ENCODE measurements at places on chromosomes 4 and X. TPM values are rescaled to one million over a fixed set of nuclear protein-coding genes. Genes with fewer than 3 reads are reported as not detected.

CT47B1 gene
- total RNA-seq, result not detected

DNA sequence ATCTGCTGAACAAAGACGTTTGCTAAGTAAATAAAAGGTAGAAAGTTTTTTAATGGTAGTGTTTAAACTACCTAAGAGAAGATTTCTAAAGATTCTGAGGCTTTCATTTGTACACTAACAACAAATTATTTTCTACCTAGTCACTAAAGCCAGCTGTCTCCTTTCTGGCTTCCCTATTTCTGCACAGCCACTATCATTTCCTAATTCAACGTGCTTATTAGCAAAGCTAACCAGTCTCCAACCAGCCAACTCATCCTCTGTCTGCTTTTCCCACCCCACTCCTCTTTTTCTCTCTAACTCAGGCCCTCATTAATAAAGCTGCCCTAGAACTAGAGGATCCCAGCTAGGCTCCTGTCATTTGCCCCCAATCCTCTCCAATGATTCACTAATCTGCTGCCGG lies 118.2 kb downstream of the ZNF827 start:
- no peaks in the 10 kb centered on the region for H3K36me3 ChIP-seq
- H3K27ac ChIP-seq, result no peak overlapping the region
- H3K4me3 ChIP-seq, result no peak overlapping the region
- DNase-seq, result no peak
- no peaks in the 10 kb centered on the region for H3K4me1 ChIP-seq

DNA sequence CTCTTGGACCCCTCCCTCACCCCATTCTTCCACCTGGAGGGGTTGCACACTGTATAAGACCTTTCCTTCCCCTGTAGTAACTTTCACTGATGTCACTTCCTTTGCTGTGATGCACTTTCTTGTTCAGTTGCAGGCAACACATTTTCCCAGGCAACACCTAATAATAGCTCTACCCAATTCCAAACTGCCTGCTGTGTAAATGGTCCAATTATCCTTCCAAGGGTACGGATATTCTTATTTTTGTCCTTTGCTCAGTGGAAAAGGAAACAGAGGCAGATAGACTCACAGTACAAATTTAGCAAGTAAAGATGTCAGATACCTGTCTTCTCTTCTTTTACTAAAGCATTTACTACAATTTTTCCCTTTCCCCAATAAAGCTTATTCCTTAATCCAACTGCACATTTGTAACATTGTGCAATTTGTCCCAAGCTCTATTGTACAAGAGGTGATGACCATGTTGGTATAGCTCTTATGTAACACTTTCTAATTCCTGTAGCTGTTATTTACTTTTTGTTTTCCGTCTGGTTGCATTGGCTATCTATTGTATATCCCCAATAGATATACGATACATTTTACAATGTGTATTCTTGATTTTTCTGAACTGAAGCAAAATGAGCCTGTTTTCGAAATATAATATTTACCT lies 69.1 kb upstream of the NPFFR2 start:
- H3K27ac ChIP-seq, result no peak overlapping the region
- no peaks in the 10 kb centered on the region for H3K27me3 ChIP-seq
- DNase-seq, result no peak
- H3K4me3 ChIP-seq, result no peak overlapping the region
- no peaks in the 10 kb centered on the region for H3K36me3 ChIP-seq

DNA sequence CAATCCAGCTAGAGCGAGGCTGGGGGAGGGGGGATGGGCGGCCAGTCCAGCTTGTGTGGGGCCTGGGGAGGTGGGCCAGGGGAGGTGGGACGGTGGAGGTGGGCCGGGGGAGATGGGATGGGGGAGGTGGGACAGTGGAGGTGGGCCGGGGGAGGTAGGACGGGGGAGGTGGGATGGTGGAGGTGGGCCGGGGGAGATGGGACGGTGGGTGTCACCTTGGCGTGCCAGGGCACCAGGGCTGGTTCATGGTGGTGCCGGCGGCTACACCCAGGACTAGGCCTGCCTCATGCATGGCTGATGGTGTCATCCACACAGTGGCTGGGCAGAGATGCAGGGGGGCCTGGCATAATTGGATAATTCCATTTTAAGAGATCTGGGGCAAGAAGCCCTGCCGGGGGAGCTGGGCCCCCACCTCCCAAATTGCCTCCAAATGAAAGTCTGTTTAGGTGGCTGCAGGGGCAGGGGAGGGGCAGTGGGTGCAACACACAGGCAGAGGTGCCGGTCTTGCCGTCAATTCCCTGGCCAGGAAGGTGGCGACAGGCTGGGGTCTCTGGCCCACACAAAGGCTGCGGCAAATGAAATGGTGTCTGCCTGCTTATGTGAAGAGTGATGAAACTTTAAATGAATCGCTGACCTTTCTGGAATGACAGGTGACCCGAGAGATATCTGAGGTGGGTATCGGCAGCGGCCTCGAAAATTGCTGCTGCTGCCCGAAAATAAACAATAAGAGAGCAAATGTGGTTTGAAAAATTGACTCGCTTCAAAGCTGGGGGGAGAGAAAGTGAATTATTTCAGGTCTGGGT lies 82.1 kb downstream of the FAM53A start:
- H3K36me3 ChIP-seq, result no peaks in the 10 kb centered on the region
- no peaks in the 10 kb centered on the region for H3K27me3 ChIP-seq
- DNase-seq, result peak; percentile 38
- no peak overlapping the region for H3K4me3 ChIP-seq

- no peak for DNase-seq
- H3K27ac ChIP-seq, result no peak overlapping the region
- no peaks in the 10 kb centered on the region for H3K4me1 ChIP-seq
- H3K36me3 ChIP-seq, result no peaks in the 10 kb centered on the region
Measured at GRCh38 chr4:52507774-52508173, 151.3 kb downstream of the USP46 start.

- DNase-seq, result no peak
- no peaks in the 10 kb centered on the region for H3K4me1 ChIP-seq
- H3K4me3 ChIP-seq, result no peak overlapping the region
- no peaks in the 10 kb centered on the region for H3K36me3 ChIP-seq
- H3K27ac ChIP-seq, result no peak overlapping the region
Measured at GRCh38 chrX:70592091-70592490, 147.5 kb downstream of the DLG3 start.
